NCI-H510A treated with DMSO at 0.1 percent for 48 hours (cell line): ENCODE measurements at places on chromosomes 4 and X.

DNA sequence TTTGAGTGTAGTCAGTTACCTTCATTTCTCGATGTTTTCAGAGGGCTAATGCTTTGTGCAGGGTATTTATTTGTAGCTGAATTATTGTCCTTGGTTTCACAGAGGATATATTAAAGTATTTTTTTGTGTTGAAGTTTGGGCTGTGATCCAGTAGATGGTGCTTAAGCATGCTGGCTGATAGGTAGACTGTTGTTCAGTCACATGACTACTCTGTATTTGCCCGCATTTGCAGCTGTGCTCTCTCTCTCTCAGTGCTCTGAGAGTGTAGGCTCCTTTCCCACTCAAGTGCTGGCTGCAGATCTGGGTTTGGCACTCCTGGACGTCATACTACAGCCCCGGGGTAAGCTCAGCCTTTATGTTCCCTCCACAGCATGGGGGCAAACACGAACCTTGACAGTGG, 21.7 kb downstream of the RAB40AL start:
- DNase-seq = no peak

GRCh38 chr4:109011241-109012026, 248.6 kb upstream of the ETNPPL start:
- no peak for DNase-seq

- no peak for DNase-seq
These were observed 25.6 kb upstream of the TADA2B start for GRCh38 chr4:7017446-7018048.

DNA sequence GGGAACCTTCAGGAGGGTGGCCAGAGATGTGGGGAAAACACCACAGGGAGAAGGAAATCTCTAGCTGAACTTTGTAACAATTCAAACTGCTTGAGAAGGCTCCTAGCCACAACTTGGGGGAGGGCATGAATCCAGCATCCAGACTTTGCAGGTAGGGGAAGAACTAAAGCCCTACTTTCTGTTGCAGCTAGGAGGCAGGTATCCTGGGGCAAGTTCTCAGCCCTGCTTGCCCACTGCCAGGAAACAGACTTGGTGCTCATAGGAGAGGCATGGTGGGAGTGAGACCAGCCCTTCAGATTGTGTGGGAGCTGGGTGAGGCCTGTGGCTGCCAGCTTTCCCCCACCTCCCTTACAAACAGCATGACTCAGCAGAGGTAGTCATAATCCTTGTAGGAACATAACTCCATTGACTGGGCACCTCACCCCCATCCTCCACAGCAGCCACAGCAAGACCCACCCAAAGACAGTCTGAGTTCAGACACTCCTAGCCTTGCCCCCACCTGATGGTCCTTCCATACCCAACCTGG, 209.5 kb upstream of the CPEB2 start:
- DNase-seq = no peak

- no peak for DNase-seq
These were observed 89.2 kb downstream of the DCTD start for GRCh38 chr4:182827954-182828353.

GRCh38 chrX:56429581-56429980, 133.8 kb upstream of the UBQLN2 start:
- DNase-seq = no peak

DNA sequence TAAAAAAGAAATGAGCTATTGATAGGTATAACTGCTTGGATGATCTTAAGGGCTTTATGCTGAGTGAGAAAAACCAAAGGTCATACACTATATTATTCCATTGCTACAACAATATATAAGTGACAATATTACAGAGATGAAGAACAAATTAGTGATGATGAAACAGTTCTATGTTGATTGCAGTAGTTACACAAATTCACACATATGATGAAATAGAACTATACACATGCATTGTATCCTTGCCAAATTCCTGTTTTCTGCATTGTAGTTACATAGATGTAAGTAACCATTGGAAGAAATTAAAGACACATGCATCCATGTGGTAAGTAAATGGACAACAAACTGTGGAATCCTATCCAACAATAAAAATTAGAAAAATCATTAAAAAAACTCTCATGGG, 76.5 kb downstream of the CENPC start:
- DNase-seq = no peak

- DNase-seq = no peak
These were observed 8.3 kb upstream of the CLTRN start for GRCh38 chrX:15672881-15673280.

- DNase-seq = no peak
These were observed 25.4 kb downstream of the SEC31A start for GRCh38 chr4:82865592-82865991.

GRCh38 chr4:7757501-7758471, 181.9 kb downstream of the AFAP1 start:
- no peak for DNase-seq

DNA sequence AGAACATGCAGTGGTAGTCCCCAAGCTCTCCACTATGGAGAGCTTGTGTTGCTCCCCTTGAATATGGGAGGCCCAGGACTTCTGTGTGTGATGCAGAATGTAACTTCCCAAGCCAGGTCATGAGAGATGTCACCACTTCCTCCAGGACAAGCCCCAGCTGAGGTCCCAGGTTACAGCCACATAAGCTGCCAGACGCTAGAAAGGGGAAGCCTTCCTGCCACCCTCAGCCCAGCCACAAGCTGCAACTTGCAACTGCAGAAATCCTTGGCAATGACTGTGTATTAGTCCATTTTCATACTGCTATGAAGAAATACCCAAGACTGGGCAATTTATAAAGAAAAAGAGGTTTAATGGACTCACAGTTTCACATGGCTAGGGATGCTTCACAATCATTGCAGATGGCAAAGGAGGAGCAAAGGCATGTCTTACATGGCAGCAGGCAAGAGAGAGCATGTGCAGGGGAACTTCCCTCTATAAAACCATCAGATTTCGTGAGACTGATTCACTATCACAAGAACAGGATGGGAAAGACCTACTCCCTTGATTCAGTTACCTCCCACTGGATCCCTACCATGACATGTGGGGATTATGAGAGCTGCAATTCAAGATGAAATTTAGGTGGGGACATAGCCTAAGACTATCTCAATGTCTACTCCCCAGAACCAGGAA, 91.5 kb upstream of the DHX15 start:
- no peak for DNase-seq

DNA sequence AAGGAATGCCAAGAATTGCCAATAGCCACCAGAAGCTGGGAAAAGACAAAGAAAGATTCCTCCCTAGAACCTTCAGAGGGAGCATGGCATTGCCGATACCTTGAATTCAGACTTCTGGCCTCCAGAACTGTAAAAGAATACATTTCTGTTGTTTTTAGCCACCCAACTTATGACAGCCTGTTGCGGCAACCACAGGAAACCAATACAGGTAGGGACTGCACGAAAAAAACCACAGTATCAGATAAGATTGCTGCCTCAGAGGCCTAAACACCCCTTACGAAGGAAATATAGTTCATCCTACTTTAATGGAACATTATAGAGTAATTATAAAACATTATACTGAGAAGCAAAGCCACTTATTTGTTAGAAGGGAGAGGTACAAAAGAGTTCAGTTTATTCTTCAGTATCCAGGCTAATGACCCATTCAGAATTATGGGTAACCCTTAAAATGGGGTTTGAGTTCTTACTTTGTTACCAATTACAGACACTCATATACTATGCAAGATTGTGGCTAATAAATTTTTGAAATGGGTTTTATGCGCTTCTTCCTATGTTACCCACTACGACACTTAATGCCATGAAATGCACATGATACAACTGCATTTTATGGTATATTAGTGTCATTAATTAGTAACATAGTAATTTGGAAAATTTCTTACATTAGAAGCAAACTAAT, 37.4 kb upstream of the SMIM10L2A start:
- no peak for DNase-seq

GRCh38 chr4:72525938-72526337, 43.1 kb downstream of the ADAMTS3 start:
- DNase-seq = no peak

DNA sequence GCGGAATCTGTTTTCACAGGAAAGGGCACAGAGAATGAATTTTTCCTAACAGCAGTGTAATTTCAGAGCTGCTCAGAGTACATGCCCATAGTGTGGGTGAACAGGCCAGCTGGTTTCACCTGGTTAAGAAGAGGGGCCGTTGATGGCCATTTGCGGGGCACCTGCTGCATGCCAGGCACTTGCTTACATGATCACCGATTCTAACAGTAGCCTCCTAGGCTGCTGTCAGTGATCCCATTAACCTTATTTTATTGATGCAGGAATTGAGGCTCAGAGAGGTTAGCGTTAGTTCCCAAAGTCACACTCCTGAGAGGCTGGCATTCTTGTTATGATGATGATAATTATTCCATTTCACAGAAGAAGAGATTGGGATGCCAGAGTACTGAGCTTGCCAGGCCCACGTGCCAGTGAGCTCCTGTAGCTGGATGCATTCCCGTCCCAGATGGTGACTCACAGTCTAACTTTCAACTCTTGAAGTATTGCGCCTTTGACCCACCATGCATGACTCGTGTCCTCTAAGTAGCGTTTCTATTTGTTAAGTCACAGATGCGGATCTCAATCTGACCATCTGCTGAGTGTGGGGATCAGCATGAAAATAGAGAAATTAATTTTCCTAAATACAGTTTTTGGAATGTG, 76.5 kb downstream of the PSAPL1 start:
- no peak for DNase-seq

GRCh38 chr4:185343726-185344581, 51.8 kb downstream of the LRP2BP start:
- DNase-seq = no peak

GRCh38 chr4:47704693-47705325, 133.1 kb downstream of the CORIN start:
- DNase-seq = peak; percentile 60

- DNase-seq = no peak
These were observed 325.0 kb downstream of the FBXO8 start for GRCh38 chr4:173958445-173958844.

DNA sequence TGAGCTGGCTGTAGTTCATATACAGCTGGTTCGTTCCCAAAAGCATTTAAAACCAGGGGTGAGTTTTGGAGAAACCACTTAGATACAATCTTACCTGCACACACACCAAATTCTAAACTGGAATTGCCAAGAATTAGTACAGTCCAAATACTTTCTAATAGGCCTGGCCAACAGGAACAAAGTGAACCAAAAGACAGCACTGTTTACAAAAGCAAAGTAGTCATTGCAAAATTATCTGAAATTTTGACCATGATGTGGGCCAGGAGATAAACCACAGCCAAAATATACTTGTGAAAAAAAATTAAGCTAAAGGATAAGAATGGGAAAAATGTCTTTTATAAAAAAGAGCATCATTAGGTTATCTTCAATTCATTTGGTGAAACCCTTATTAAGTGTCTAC, 37.9 kb upstream of the NAP1L5 start:
- DNase-seq = no peak

DNA sequence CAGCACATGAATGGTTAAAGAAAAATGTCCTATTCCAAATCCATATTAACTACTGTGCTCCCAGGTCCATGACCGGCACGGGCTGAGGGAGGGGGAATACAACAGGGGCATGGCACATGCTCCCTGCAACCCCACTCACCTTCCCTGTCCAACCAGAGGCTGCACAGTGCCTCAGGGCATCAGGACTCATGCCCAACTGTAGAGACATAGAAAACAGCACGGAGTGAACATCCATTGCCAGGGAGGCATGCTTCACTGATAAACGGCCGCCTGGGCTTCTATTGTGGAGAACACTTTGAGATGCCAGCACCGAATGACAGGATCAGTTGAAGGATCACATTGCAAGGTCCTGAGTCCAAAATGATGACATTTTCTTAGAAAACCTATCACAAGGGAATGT, 140.6 kb downstream of the STK32B start:
- no peak for DNase-seq

GRCh38 chrX:24550166-24550565, 85.1 kb downstream of the PDK3 start:
- DNase-seq = no peak

- no peak for DNase-seq
These were observed 37.2 kb upstream of the FRMD7 start for GRCh38 chrX:132165005-132165404.

DNA sequence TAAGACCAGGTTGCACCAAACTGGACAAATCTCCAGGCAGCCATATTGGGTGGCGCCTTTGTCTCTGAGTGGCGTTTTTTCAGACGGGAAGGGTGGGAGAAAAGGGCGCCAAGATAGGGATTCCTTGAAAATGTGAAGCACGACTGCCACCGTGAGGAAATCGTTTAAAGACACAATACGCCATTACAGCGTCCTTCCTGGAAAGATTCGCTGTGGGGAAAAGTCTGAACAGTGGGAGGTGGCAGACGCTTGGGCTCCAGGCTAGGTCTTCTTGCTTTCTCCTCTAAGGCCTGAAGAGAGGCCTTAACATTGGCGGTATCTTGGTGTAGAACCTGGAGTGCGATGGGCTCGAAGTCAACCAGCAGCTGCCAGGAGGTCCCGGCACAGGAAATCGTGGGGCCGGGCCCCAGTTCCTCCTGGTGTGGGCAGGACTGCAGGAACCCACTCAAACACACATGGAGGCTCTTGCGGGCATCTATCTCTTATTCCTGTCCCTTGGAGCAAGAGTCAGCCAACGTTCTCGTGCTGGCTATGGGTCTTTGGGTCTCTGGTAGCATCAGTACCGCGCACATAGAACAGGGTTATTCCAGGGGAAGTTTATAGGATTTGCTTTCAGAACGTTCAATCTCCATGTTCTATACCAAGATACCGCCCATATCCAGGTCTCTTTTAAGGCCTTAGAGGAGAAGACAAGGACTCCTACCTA, 208.8 kb downstream of the OR13H1 start:
- DNase-seq = no peak

DNA sequence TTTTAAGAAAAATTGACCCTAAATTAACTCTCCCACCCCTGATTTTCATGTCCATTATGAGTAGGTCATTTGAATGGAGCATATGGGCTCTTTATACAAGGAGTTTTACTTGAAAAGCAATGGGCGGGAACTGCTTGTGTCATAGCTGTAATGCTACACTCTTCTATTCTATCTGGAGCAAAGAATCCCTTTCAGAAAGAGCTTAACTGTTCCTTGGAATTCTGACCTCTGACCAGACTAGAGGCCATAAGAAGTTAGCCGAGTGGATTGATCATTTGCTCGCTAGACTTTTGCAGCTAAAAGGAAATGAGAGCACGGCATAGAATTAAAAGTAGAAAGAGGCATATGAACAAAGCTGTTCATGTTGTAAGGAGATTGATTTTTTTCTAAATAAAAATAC, 79.1 kb downstream of the DOCK11 start:
- no peak for DNase-seq

GRCh38 chrX:109760209-109760921, 27.3 kb upstream of the ACSL4 start:
- DNase-seq = peak; percentile 0

- no peak for DNase-seq
These were observed 298.4 kb downstream of the ARHGAP24 start for GRCh38 chr4:85773372-85773771.

DNA sequence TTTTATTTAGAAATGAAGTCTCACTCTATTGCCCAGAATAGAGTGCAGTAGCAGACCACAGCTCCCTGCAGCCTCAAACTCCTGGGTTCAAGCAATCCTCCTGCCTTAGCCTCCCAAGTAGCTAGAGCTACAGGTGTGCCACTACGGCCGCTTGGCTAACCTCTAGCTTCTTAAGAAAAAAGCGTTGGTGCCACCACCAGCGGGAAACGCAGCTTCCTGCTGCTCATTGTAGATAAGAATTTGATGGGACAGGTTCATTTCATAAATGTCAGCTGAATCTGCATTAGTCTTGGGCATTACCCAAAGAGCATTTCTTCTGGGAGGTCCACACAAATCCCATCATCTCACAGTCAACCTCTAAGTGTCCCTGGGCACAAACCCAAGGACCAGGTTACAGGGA, 33.2 kb upstream of the NAP1L5 start:
- DNase-seq = no peak
